ENCODE measurements at places on chromosomes 3 and 15. TPM values are rescaled to one million over a fixed set of nuclear protein-coding genes. Genes with fewer than 3 reads are reported as not detected.

ZPLD1 gene
- 0.05 TPM for total RNA-seq

GRIP2 gene
- total RNA-seq: 0.52 TPM

CD200 gene
- total RNA-seq: not detected

COX17 gene
- total RNA-seq: 128 TPM

SCAANT1 gene
- not detected for total RNA-seq

RBM15B gene
- 22.6 TPM for total RNA-seq

SEMA7A gene
- 2.0 TPM for total RNA-seq

MME gene
- total RNA-seq: not detected

COL6A6 gene
- not detected for total RNA-seq

PIGZ gene
- total RNA-seq: 1.2 TPM

CEP152 gene
- 4.4 TPM for total RNA-seq

MTFMT gene
- 23.4 TPM for total RNA-seq

GOLGA8G gene
- total RNA-seq: not detected
